ENCODE measurements at places on chromosomes 5 and 9.

- DNase-seq = no peak
These were observed 10.8 kb upstream of the FOXD1 start for GRCh38 chr5:73459366-73459765.

DNA sequence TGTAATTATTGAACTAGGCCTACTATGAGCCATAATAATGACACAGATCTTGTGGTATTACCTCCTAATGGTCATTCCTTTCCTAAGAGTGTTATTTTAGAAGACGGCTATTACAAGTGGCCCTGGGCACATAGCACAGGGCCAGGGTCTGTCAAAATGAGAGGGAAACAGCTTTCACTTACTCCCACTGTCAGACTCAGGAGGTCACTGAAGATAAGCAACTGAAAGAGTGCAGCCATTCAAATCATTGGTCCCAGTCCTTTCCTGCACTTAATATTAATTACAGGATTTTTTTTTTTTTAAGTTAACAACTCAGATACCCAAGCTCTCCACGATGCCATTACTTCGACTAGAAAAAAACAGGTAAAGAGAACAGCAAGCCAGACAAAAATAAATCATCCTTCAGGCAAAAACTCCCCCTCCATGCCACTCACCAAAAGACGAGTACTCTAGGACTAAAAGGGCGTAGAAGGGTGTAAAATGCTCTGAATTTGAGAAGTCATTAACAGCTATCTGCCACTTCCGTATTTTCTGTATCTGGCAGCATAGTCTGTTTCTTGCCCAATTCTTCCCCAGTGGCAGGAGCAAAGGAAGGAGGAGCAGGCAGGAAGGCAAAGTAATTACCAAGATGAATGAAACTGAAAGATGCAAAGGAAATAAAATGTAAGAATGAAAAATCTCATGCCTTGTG, 87.4 kb downstream of the ZNF608 start:
- DNase-seq = no peak

DNA sequence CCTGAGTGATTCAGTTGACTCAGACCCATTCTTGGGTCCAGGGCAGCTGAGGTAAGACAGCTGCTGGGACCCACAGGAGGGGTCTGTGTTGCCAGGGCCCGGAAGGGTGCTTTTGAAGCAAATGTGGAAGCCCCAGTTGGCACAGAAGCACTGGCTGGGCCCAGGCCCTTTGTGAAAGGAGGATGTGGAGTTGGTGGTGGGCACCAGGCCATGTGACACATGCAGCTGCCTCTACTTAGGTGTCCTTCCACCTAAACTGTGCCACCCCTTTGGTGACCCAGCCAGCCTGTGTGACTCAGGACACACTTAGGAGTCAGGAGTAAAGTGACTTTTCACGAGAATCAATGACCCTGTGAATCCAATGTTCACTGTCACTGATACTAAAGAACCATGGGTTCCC, 114.3 kb upstream of the SLC25A48 start:
- DNase-seq = no peak

- no peak for DNase-seq
These were observed 102.4 kb downstream of the SMIM23 start for GRCh38 chr5:171888051-171888481.

DNA sequence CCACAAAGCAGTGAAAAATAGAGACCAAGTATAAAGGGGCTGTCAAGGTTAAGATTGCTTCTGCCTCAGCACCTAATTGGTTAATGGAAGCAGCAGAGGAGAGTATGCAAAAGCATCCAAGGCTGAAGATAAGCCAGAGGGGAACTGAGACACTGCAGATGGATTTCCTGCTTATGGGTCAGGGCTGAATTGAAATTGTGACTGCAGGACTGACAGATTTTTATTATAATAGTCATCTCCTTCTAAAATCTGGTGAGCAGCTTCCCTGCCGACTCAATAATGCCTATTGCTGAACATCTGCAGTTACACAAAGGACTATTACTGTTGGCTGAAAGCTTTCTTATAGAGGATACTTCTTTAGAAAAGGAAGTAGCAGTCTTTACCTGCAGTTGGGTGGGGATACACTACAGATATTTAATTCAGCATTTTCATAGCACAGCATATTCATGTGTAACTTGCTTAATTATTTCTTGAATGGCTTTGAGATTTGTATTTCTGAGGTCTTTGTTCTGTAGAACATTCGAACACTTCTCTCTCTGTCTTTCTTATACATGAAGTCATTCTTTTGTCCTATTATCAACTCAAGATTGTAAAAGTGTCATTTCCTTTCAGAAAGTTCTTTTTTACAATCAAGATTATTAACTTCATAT, 363.0 kb upstream of the RIOK2 start:
- peak; percentile 63 for DNase-seq

- DNase-seq = no peak
These were observed 564.0 kb downstream of the IRX1 start for GRCh38 chr5:4159681-4160080.

GRCh38 chr9:136674786-136675349, 12.2 kb downstream of the EGFL7 start:
- no peak for DNase-seq

GRCh38 chr9:71897577-71897976, 13.4 kb downstream of the ABHD17B start:
- peak; percentile 38 for DNase-seq

- peak; percentile 78 for DNase-seq
These were observed 103.4 kb upstream of the GNA14 start for GRCh38 chr9:77751341-77752091.

- no peak for DNase-seq
These were observed 39.4 kb downstream of the TNFAIP8 start for GRCh38 chr5:119395080-119395836.

DNA sequence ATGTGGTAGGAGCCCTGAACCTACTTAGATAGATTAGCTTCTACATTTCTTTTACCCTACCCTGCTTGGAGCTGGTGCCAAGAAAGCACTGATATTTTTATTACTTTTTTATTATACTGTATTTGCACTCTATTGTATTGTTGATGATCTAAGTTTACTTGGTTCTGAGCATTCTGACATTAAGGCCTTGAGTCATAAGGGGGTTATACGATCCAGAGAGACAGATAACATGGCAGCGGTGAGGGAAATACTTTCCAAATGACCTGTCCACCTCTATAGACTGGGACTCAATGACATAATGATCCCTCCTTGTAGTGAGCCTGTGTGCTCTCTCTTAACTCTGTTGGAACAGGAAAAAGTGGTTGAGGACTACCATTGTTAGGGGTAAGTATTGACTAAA, 176.3 kb downstream of the MAN2A1 start:
- DNase-seq = peak; percentile 77

DNA sequence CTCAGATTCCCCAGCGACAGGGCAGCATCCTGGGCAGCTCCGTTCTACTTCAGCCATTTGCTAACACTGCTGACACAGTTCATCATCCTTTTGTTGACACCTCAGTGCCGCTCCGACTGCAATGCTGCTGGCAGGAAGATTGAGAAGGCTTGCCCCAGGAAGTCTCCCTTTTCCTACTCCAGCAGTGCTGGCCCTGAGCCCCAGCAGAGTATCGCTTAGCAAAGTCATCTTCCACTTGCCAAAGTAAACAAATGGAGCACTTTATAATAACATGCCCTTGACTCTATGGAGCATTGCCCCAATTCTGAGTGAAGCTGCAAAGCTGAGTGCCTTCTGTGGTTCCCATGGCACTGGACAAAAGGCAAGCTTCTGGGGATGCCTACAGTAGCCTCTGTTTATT, 32.2 kb downstream of the PRLR start:
- peak; percentile 46 for DNase-seq

DNA sequence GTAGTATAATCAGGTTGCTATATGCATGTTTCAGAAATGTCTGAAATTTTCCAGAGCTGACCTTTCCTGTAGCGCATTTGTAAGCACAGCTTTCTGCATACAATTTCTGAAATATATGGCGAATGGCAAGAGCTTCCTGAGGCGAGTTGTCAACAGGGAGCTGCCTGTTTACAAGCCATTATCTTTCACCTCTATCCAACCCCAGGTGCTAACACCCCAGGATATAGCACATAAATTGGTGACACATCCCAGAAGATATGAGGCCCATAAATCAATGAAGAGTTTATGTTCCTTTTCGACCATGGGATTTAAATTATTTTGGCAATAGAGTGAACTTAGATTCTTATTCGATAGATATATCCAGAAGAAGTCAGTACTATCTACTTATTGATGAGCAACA, 379.8 kb downstream of the KDM4C start:
- DNase-seq = no peak

DNA sequence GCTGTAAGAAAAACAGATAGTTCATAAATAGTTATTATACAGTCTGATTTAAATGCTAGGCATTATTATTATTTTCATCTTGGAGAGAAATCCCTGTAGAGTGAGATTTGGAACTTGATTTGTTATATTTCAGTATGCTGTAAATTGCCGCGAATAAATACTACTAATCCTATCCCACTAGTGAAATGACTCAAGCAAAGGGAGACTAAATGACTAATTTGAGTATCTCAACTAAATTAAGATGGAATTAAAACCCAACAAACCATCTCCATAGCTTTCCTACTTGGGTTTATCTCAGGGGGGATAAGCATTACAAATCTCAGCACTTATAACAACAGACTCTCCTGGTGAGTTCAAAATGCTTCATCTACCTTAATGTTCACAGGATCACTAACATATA, 206.0 kb downstream of the MCTP1 start:
- no peak for DNase-seq

DNA sequence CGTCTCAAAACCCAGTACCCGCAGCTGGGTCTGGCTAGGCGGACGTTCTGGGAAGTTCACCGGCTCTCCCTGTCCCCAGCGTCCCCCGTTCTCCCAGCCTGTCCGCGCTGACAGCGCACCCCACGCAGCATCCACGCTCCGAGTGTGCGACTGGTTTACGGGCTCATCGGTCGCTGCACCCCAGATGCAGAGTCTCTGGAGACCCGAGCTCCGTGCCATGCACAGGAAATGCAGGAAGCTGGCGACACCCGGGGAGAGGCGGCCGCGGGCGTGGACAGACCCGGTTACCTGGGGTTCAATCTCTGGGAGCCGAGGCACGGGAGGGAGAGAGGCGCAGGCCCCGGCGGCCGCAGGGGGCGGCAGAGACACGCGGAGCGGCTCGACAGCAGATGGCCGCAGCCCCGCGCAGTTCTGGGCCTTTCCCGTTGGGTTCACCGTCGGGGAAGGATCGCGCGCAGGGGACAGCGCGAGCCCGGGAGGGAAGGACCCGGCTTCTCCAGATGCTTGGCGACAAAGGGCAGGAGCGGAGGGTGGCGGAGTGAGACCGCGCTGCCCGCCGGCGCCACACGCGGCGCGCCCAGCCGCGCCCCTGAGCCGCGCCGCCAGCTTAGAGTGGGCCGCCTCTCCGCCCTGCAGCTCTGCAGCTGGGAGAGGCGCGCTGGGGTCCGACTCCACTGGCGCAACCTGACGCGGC, 558 bp downstream of the SHROOM1 start:
- DNase-seq = peak; percentile 71

- DNase-seq = no peak
These were observed 13.3 kb downstream of the SURF6 start for GRCh38 chr9:133322701-133323100.

GRCh38 chr9:78406933-78407332, 110.0 kb downstream of the PSAT1 start:
- no peak for DNase-seq

DNA sequence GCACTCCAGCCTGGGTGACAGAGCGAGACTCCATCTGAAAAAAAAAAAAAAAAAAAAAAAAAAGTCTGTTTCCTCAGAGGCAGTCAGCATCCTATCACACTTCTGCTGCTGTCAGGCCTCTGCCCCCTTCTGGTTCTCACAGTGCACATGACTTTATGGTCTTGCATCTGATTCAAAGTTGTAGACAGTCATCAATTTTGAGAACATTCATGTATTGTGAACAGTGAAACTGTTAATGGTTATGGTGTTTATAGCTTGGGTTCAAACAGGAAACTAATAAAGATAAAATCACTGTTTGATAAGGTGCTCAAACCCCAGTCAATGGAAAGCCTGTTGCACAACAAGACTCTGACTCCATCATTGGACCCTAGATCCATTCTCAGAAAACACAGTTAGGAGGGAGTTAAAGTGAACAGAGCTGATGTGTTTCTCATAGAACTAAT, 61.4 kb downstream of the FOXD1 start:
- DNase-seq = peak; percentile 12

DNA sequence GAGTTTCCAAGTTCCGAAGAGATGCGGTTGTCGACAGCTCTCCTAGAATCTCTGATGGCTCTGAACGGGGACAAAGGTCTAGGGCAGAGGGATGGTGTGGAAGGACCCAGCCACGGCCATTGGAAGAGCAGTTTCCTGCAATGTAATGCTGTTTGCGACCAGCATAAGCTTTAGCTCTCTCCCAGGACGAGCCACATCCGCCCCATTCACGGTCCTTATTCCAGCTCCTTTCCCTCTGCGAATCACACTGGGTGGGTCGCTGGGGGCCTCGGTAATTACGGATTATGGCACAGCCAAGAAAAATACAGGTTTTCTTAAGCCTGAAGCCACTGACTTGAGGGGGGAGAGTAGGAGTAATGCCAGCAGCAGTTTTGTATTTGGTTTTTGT, 22.7 kb downstream of the ANXA2R start:
- DNase-seq = peak; percentile 45

All from HCEC 1CT (cell line).